AG08396 (cell line): ENCODE measurements at places on chromosomes 12 and 14.
A peak's percentile ranks its signal among the peaks of the same experiment; 100 is the strongest.

- DNase-seq, result no peak
Observed at GRCh38 chr14:44783901-44784300, 177.8 kb downstream of the KLHL28 start.

GRCh38 chr14:39247256-39247655 is 13.5 kb downstream of the MIA2 start:
- DNase-seq, result peak; percentile 68

- no peak for DNase-seq
Observed at GRCh38 chr12:22686193-22686592, 61.2 kb downstream of the ETNK1 start.

DNA sequence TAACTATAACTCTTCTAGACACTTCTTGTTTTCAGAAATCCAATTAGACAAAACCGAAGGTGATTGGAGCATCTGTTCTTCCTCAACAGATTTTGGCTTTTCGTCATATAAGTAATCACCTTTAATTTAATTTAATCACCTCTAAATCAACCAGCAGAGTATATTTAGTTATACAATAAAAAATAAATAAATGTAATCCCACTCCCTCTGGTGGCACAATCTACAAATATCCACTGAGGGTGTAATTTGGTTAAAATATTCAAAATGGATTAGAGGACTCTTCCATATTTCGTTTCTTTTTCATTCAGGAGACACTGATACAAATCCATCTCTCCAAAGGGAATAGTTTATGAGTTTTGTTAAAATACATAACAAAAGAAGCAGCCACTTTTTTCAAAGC is 18.3 kb upstream of the SLC35F4 start:
- DNase-seq, result no peak

DNA sequence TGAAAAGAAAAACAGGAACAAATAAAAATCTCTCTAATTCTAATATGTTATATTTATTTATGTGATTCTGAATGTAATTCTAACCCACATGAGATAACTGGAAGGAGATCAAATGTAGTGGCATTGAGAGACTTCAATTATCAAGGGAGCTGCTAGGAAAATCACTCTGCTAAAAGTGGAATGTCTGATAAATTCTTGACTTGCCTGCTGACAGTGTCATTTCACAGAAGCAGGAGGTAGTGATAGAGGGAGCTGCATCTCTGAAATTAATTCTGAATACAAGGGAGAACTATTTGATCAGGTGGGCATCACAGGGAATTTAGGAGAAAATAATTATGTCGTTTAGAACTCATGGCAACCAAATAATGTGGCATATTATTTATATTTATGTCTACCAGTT is 303.6 kb downstream of the BCAT1 start:
- no peak for DNase-seq

DNA sequence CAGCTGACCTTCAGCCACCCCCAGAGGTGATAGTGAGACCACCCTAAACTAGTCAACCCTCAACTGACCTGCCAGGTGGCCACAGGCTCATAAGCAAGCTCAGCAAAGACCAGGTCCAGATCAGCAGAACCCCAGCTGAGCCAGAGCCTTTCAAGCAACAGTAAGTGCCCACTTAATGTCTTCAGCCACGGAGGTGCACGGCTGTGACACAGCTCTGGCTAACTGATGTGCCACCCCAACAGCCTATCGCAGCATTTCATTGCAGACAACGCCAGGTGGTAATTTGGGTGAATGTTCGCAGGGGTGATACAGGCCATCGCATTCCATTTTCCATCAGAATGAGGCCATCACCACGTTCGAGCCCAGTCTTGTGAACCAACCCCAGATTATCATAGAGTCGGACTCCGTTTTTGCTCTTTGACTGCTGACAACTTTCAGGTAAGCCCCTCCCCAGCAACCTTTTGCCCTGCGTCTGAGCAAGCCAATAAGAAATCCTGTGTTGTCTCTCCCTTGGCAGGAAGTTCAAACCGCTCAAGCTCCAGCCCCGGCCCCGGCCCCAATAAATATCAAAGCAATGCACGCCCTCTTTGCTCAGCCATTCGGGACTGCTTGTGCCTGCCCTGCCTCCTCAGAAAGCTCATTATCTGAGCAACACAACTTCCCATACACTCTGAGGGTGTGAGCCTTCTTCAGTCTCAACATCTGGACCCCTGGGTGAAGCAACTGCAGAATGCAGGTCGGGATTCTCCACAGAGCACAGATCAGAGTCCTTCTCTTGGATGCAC is 44.4 kb downstream of the JAG2 start:
- peak; percentile 2 for DNase-seq

DNA sequence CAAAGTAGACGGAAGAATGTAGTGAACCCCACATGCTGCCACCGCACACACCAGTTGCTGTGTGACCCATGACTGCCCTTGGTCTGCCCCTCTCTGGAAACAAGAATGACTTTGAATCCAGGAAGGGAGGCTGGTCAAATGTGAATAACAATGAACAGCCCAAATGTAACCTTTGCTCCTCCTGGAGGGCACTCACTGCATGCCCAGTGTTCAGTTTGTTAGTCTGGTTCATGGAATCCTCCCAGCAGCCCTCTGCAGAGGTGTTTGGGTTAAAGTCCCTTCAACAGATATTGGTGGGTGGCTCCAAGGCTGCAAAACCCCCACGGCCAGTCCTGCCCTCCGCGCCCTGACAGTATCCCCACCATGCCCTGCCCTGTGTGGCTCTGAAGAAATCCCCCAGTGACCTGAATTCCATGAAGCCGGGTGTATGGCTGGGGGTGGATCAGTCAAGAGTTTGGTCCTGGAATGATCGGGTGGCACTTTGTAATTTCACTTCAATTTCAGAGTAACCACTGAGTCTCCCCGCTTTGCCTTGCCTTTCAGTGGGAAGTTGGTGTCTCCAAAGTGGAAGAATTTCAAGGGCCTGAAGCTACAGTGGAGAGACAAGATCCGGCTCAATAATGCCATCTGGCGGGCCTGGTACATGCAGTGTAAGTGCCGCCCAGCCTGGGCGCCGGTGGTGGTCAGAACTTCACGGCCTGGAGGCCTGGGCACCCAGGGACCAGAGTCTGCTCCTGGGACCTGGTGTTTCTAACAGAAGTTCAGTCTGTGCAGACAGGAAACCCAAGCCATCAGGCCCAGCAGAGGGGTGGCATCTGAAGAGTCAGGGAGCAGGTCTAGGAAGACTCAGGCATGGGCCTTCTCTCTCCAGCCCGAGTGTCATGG is 47.1 kb downstream of the IL31 start:
- DNase-seq, result no peak

DNA sequence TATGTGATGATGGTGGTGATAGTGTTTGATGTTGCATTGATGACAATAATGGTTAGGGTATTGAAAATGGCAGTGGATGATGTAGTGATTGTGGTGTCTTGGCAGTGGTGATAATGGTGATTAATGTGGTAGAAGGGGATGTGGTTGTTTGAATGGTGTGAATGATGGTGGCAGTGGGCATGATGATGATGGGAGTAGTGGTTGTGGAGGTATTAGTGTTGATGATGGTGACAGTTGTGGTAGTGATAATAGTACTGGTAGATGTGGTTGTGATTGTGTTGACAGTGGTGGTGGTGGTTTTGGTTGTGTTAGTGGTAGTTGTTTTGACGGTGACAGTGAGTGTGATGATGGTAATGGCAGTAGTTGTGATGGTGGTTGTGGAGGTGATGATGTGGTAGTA is 1049.0 kb downstream of the VRK1 start:
- DNase-seq, result no peak

DNA sequence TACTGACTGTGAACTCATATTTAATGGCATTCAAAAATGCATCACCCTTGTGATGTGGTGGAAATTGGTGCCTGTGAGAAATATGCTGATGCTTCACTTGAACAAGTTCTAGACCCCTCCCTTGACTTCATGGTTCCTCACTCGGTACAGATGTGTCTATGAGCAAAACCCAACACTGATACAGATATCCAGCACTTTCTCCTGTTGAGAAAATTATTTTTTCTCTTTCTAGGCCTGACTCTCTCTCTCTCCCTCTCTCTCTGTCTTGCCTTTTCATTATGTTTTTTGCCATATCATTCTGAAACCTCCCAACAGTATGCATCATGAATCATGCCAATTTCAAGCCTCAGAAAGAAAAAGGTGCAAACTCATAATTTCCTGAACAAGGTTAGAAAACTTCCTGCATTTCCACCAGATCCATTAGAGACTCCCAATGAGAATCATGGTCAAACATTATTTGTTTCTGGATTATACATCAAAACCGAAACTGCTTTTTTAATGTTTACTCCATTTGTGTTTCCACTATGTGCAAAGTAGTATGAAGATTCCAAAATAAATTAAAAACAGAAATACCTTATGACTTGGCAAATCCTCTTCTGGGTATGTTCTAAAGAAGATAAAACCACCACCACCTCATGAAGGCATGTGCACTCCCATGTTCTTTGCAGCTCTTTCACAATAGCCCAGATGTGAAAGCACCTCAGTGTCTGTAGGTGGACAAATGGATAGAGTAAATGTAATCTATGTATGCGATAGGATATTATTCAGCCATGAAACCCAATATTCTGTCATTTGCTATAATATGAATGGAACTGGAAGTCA is 543.6 kb downstream of the TMEM121 start:
- DNase-seq, result no peak

DNA sequence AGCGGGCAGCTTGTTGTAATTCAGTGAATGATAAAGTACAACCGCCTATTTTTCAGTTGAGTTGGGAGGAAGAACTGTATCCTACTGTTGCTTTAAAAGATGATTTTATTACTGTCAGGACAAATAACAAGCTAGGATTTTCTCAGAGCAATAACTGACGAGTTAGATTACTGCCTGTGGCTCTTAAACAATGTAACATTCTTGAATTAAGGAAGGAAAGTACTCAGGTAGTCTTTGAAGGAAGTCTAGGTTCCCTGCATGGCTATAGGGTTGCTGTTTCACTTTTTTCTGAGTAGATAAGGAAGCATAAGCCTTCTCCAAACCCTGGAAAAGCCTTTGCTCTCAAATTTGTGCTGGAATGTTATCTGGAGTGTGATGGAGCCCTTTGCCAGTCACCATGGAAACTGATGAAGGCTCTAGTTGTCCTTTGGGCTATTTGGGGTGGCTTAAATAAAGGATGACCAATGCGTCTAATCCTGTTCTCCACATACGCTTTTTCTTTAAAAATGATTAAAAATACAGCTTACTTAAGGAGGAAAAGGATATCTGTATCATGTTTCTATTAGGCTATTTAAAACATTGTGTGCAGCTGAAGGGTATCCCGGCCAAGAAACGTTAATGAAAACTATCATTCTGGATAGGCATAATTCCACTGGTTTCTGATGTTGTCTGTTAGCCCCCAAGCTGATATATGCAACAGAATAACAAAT is 17.7 kb downstream of the NUBPL start:
- no peak for DNase-seq

- DNase-seq, result no peak
Observed at GRCh38 chr14:42424501-42424900, 817.8 kb downstream of the LRFN5 start.

GRCh38 chr14:68964300-68965093 is 14.6 kb downstream of the ACTN1 start:
- no peak for DNase-seq

DNA sequence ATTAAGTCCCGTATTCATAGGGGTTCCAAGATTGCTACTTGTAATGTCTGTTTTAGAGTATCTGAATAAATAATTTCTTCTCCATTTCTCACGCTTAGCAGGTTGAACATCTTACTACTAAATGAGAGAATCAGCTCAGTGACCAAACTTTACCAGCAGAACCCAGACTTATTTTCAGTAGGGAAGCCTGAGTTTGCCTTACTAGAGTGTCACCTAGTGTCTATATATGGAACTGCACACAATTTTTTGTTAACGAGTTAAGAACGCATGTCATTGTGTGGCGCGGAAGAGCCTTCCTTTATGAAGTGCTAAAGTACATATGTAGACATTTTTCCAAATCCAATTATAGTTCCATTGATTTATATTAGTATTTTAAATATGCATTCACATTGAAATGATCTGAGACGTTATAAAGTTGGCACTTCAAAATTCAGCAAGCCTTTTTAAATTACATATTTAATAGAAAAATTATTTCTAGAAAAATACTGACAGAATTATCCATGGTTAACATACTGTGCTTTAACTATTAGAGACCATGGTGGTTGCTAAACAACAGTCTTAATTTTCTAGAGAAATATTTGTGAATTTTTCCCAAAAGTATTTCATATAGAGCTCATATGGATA is 88.3 kb downstream of the RPS29 start:
- peak; percentile 36 for DNase-seq

DNA sequence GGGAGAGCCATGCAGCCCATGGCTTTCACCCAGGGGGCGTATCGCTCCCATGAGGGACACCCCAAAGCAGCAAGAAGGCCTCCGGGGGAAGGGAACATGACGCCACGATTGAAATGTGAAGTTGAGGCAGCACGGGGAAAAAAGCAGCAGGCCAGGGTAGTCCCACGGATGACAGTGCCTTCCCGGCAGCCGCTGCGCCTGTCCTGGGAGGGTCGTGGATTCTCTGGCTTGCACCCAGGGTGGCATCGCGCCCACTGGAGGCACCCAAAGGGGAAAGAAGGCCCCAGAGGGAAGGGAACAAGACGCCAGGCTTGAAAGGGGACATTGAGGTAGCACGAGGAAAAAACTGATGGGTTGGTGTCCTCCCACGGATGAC is 161.6 kb upstream of the ALG10B start:
- DNase-seq, result no peak

DNA sequence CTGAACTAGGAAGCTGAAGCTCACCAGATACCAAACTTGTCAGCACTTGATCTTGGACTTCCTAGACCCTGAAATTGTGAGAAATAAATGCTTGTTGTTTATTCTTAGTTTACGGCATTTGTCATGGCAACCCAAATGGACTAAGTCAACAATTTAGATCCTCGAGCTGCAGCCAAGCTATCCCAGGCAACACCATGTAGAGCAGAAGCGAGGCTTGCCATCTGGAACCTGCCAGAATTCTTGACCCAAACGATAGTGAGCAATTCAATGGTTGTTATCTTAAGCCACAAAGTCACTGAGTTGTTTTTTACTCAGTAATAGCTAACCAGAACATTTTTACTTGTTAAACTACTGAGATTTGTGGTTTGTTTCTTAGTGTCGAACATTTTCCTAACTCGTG is 458.5 kb upstream of the FLRT2 start:
- DNase-seq, result no peak

DNA sequence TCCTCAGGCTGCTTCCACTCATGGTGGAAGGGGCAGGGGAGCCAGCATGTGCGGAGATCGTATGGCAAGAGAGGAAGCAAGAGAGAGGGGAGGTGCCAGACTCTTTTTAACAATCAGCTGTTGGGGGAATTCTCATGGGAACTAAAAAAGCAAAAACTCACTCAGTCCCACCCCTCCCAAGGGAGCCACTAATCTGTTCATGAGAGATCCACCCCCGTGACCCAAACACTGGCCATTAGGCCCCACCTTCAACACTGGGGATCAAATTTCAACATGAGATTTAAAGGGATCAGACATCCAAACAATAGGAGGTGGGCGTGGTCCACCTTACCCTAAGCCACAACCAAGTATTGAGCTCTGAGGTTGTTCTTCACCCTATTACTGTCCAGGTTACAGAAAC is 375.1 kb downstream of the GRIN2B start:
- no peak for DNase-seq
